ENCODE measurements at places on chromosomes 1 and 21. TPM values are rescaled to one million over a fixed set of nuclear protein-coding genes. Genes with fewer than 3 reads are reported as not detected.
A peak's percentile ranks its signal among the peaks of the same experiment; 100 is the strongest.

DNA sequence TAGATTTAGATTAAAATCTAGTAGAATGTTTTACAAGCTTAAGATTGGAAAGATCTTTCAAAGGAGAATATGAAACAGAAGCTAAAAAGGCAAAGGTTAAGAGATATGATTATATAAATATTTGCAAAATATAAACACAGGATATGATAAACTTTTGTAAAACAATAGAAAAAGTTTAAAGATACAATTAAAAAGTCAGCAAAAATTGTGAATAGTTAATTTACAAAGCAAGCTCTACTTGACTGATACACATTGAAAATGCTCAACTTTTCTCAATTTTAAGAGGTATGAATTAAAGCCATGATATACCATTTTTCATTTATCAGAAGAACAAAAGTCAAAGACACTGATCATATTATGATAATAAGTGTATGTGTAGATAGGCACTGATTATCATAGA, 21.0 kb downstream of the RAB3GAP2 start:
- H3K4me3 ChIP-seq: no peak overlapping the region
- H3K4me1 ChIP-seq: no peaks in the 10 kb centered on the region
- H3K27me3 ChIP-seq: no peaks in the 10 kb centered on the region
- no peaks in the 10 kb centered on the region for H3K36me3 ChIP-seq

ENAH gene
- total RNA-seq: 318 TPM

PLPPR4 gene
- total RNA-seq: 2.2 TPM

HSD3B1 gene
- not detected for total RNA-seq

GRCh38 chr1:170556917-170557316, 25.0 kb downstream of the GORAB start:
- H3K27me3 ChIP-seq: no peaks in the 10 kb centered on the region
- H3K27ac ChIP-seq: no peak overlapping the region
- H3K4me3 ChIP-seq: no peak overlapping the region
- DNase-seq: no peak
- H3K4me1 ChIP-seq: no peaks in the 10 kb centered on the region

GRCh38 chr1:29802181-29803068, 566.1 kb downstream of the PTPRU start:
- H3K4me1 ChIP-seq: no peaks in the 10 kb centered on the region
- H3K36me3 ChIP-seq: no peaks in the 10 kb centered on the region
- H3K27me3 ChIP-seq: no peaks in the 10 kb centered on the region
- H3K27ac ChIP-seq: no peak overlapping the region
- DNase-seq: no peak
- H3K4me3 ChIP-seq: no peak overlapping the region

DNA sequence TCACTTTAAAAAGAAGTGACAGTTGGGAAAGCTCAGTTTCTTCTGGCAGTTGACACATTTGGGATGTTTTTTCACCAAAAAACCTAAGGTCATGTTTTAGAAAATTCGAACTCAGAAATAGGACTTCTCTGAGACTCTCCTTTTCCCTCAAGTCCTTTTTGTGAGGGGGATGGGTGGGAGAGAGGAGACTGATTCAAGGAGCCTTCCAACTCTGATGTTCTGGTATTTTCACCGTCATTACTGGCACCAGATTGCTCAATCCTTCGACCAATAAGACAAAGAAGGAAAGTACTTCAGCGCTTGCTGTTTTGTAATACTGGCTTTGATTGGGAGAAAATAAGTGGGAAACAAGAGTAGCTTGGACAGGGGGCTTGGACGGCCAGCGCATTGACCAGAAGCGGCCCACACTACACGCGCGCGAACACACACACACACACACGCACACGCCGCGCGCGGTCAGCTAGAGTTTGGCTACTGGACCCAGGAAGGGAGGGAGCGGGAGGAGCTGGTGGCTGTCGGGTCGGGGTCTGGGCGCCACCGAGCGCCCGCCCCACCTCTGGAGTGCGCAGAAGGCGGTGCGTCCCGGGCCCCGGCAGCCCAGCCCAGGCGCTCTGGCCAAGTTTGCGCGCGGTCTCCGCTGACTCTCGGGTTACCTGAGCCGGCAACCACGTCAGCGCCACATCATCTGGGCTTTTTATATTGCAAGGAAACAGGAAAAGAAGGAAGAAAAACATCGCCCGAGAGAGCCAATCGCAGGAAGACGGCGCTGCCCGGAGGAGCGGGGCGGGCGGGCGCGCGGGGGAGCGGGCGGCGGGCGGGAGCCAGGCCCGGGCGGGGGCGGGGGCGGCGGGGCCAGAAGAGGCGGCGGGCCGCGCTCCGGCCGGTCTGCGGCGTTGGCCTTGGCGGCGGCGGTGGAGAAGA, at the start of gene KCNK1:
Gene KCNK1, plus strand, starts transcription at position 855 of the 921 bp plus-strand sequence. Its CDS starts 66 bp downstream, at position 921.
- peaks cover 5% of the 10 kb centered on the region for H3K27me3 ChIP-seq
- no peaks in the 10 kb centered on the region for H3K36me3 ChIP-seq
- H3K4me3 ChIP-seq: peak within 1 kb of the TSS; percentile 80
- H3K27ac ChIP-seq: peak within 1 kb of the TSS; percentile 56

GRCh38 chr1:222370081-222370912, 177.6 kb downstream of the HHIPL2 start:
- H3K4me1 ChIP-seq: no peaks in the 10 kb centered on the region
- H3K4me3 ChIP-seq: no peak overlapping the region
- no peak overlapping the region for H3K27ac ChIP-seq
- no peaks in the 10 kb centered on the region for H3K36me3 ChIP-seq
- H3K27me3 ChIP-seq: no peaks in the 10 kb centered on the region
- DNase-seq: no peak

- no peak overlapping the region for H3K4me3 ChIP-seq
- H3K27ac ChIP-seq: no peak overlapping the region
- no peak for DNase-seq
- H3K4me1 ChIP-seq: peaks cover 4% of the 10 kb centered on the region
- no peaks in the 10 kb centered on the region for H3K27me3 ChIP-seq
Measured at GRCh38 chr1:76267631-76268030, 193.1 kb downstream of the ST6GALNAC3 start.

TIE1 gene
- total RNA-seq: 2.2 TPM

IPO13 gene
- 20.7 TPM for total RNA-seq

TEDDM1 gene
- not detected for total RNA-seq

- H3K36me3 ChIP-seq: no peaks in the 10 kb centered on the region
- no peaks in the 10 kb centered on the region for H3K4me1 ChIP-seq
- no peak overlapping the region for H3K27ac ChIP-seq
- no peak for DNase-seq
- H3K4me3 ChIP-seq: no peak overlapping the region
- H3K27me3 ChIP-seq: no peaks in the 10 kb centered on the region
Measured at GRCh38 chr1:58738876-58739275, 39.0 kb upstream of the MYSM1 start.

DNA sequence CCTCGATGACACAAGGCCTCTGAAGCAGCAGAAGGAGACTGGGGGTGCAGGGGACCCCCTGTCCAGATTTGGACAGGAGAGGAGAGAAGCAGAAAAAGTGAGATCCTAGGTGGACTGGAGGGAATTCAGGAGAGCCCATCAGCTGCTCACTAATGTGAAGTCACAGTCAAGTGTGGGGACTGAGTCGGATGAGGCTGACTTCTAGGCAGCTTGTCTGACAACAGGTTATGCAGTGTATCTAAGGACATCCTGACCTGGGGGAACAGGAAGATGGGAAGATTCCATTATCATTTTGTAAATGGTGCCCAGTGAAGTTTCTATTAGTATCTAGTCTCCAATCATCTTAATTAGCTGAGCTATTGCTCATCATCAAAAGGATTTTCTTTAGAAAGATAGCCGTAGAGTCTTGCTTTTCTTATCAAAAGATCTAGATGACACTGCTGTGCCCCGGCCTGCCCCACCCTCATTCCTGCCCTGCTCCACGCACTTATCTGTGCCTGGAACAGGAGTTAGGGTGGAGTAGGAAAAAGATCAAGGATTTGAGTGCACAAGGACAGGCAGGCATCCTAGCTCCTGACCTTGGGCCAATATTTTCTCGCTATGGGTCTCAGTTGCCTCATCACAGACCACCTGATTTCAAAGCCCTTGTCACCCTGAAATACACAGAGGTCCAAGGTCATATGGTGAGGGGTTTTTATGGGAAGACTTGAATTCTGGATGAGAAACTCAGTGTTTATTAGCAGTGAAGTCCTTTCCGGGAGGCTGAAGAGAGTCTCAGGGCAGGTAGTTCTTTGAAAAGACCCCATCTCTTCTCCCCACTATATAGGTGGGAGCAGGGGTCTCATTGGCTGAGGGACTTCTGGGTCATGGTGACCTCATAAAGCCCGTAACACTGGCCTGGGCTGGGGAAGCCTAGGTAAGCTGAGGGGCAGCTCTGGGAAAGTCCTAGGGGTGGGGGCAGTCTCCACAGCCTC, at the start of gene MROH7:
Gene MROH7, plus strand, starts transcription at position 924 of the 974 bp plus-strand sequence. CDS start 11,141 bp downstream, outside the sequence.
- H3K27me3 ChIP-seq: no peaks in the 10 kb centered on the region
- no peaks in the 10 kb centered on the region for H3K36me3 ChIP-seq
- no peaks in the 10 kb centered on the region for H3K4me1 ChIP-seq
- H3K4me3 ChIP-seq: no peak within 1 kb of the TSS

DNA sequence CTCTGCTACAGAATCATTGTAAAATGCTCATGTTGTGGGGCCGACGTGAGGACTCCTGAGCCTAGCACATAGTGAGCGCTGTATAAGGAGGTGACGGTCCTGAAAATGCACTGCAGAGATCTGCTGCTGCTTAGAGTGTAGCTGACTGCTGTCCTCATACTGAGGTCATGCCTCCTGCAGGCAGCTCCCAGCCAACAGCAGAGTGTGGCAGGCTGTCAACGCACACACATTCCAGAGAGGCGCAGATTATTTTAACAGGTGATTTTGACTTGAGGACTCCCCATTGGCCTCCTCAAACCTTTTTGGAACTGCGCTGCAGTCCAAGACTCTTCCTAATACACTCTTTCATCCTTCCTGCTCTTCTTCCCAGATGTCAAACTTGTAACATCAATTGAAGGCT, 119.8 kb upstream of the KCNJ6 start:
- no peaks in the 10 kb centered on the region for H3K4me1 ChIP-seq
- no peaks in the 10 kb centered on the region for H3K27me3 ChIP-seq
- H3K4me3 ChIP-seq: no peak overlapping the region
- no peak overlapping the region for H3K27ac ChIP-seq

DNA sequence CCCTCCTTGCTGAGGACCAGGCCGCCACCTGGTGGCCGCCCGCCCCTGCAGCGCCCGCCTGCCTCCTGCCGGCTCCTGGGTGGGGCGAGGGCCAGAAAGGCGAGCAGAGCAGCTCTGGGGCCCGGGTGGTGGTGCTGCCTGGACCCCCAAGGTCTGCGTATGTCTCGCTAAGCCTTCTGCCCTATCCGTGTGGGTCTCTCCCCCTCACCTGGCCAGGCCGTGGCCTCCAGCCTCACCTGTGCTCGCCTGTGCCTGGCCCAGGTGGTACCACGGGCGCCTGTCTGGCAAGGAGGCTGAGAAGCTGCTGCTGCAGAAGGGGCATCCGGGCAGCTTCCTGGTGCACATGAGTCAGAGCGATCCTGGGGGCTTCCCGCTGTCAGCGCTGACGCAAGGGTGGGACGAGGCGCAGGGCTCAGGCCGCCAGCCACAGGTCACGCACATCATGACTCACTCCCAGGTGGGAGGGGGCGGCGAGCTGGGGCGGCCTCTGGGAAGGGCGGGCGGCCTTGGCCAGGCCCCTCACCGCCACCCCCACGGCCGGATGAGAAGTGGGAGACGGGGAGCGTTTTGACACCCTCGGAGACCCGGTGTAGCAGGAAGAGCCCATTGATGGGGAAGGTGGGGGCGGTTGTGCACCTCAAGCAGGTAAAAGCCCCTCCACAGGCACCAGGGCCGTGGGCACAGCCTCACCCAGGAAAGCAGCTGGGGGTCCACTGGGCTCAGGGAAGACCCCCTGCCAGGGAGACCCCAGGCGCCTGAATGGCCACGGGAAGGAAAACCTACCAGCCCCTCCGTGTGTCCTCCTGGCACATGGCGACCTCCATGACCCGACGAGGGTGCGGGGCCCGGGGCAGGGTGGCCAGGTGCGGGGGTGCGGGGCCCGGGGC, 9.9 kb downstream of the RNF223 start:
- H3K27ac ChIP-seq: no peak overlapping the region
- H3K27me3 ChIP-seq: peaks cover 35% of the 10 kb centered on the region
- no peaks in the 10 kb centered on the region for H3K36me3 ChIP-seq
- DNase-seq: no peak

- no peak overlapping the region for H3K27ac ChIP-seq
- no peaks in the 10 kb centered on the region for H3K4me1 ChIP-seq
- H3K4me3 ChIP-seq: no peak overlapping the region
- no peak for DNase-seq
- H3K36me3 ChIP-seq: no peaks in the 10 kb centered on the region
- H3K27me3 ChIP-seq: no peaks in the 10 kb centered on the region
Measured at GRCh38 chr1:97119260-97120158, 397.9 kb downstream of the PTBP2 start.

TSSK3 gene
- 1.5 TPM for total RNA-seq

DNA sequence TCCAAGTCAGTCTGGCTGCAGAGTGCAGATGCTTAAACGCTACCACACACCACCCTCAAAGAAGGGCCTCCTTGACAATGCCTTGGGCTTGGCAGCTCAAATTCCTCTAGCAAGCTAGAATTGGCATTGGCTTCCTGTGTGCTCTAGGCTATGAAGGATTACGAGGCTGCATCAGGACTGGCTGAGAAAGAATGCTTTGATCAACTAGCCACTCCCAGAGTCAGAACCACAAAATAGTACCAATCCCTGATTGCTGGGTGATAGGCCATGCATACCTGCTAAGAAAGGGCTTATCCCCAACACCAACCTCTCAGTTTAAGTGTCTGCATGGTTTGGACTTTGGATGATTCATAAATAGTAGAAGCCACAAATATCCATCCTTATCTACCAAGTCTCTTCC, 504.9 kb downstream of the OMA1 start:
- H3K4me1 ChIP-seq: peaks cover 2% of the 10 kb centered on the region
- no peaks in the 10 kb centered on the region for H3K27me3 ChIP-seq
- H3K36me3 ChIP-seq: no peaks in the 10 kb centered on the region
- DNase-seq: no peak
- H3K27ac ChIP-seq: no peak overlapping the region

DNA sequence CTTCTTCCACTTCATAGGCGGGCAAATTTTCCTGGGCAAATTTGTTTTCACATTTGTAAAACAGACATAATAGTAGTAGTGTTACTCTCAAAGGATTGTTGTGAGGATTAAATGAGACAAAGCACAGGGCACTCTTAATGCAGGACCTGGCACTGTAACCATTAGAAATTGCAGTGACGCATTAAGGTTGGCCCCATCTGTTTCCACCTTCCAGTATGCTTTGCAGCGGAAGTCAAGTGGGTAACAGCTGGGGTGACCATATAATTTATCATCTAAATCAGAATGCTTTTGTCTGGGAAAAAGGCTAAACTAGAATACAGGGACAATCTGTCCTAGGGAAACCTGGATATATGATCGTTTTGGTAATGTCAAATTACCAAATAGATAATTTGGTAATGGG, 132.5 kb upstream of the CACHD1 start:
- H3K4me3 ChIP-seq: no peak overlapping the region
- H3K27me3 ChIP-seq: no peaks in the 10 kb centered on the region
- no peak for DNase-seq
- no peaks in the 10 kb centered on the region for H3K4me1 ChIP-seq
- H3K27ac ChIP-seq: no peak overlapping the region

DNA sequence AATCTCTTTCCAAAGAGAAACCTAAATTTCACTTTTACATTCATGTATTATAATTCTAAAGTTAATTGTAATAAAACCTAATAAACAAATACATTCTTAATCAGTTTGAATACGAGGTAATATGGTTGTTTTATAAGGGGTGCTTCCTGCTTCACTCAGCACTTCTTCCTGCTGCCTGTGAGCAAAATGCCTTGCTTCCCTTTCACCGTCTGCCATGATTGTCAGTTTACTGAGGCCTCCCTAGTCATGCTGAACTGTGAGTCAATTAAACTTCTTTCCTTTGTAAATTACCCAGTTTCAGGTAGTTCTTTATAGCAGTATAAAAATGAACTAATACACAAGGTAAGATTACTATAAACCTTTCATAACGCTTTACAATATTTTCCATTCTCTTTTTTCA, 491.1 kb upstream of the LRRC7 start:
- no peak overlapping the region for H3K27ac ChIP-seq
- H3K27me3 ChIP-seq: no peaks in the 10 kb centered on the region
- H3K4me1 ChIP-seq: 0 out of 2 replicates have a peak, but pooled peaks cover 2% of the 10 kb centered on the region
- DNase-seq: no peak
- no peak overlapping the region for H3K4me3 ChIP-seq
